ENCODE measurements at places on chromosomes 13 and 19. TPM values are rescaled to one million over a fixed set of nuclear protein-coding genes. Genes with fewer than 3 reads are reported as not detected.

DNA sequence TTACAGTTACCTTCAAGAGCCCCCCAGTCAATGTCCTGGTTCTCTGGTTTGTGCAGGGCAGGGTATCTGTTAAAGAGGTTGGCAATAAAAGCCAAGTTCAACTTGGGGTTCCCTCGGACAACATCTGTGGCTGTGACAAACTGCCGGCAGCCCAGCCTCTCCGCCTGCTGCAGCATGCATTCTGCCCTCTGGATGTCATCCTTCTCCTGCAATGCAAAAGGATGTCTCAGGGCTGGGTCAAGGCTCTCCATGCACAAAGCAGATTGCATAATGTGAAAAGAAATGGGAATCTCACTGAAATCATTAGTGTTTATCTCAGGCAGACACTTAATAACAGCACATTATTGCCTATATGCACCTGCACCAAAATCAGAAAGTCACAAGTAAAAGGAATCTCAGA, 35.1 kb downstream of the LCP1 start:
- H3K36me3 ChIP-seq: no peaks in the 10 kb centered on the region
- H3K4me1 ChIP-seq: no peaks in the 10 kb centered on the region
- H3K27me3 ChIP-seq: no peaks in the 10 kb centered on the region
- H3K27ac ChIP-seq: no peak overlapping the region
- no peak for DNase-seq
- no peak overlapping the region for H3K4me3 ChIP-seq

Gene KRTDAP
- 1.6 TPM for total RNA-seq

- H3K27me3 ChIP-seq: no peaks in the 10 kb centered on the region
- H3K27ac ChIP-seq: no peak overlapping the region
- DNase-seq: no peak
- no peak overlapping the region for H3K4me3 ChIP-seq
- no peaks in the 10 kb centered on the region for H3K36me3 ChIP-seq
These were observed 228.8 kb downstream of the PCDH9 start for GRCh38 chr13:67001363-67001762.

Gene C19orf67
- total RNA-seq: not detected

- no peak for DNase-seq
- H3K4me1 ChIP-seq: no peaks in the 10 kb centered on the region
- no peak overlapping the region for H3K27ac ChIP-seq
- H3K27me3 ChIP-seq: no peaks in the 10 kb centered on the region
- H3K36me3 ChIP-seq: no peaks in the 10 kb centered on the region
These were observed 111.3 kb downstream of the ZNF486 start for GRCh38 chr19:20278342-20278741.

- no peak overlapping the region for H3K4me3 ChIP-seq
- no peaks in the 10 kb centered on the region for H3K36me3 ChIP-seq
- DNase-seq: no peak
- no peaks in the 10 kb centered on the region for H3K4me1 ChIP-seq
These were observed 53.0 kb downstream of the SACS start for GRCh38 chr13:23380534-23380933.

- no peaks in the 10 kb centered on the region for H3K36me3 ChIP-seq
- no peak overlapping the region for H3K4me3 ChIP-seq
- H3K27ac ChIP-seq: no peak overlapping the region
- DNase-seq: no peak
These were observed 15.7 kb downstream of the RANBP3 start for GRCh38 chr19:5961969-5962945.

Gene IL12RB1
- 0.60 TPM for total RNA-seq

DNA sequence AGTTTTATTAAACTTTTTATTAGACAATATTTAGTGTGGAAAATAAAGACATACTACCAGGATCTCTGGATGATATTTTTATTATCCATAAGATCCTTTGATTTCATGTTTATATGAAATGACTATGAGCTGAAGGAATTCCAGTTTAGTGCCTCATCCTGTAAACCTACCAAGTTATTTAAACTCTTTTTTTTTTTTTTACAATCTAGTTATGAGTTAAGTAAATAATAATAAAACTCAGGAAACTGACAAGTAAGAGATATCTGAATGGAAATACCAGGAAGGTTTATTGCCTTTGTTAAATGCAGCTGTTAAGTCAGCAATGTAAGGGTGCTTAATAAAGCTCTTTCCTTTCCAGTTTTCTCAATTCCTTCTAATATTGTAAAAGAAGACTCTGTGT, 53.9 kb downstream of the RXFP2 start:
- DNase-seq: no peak
- H3K4me1 ChIP-seq: no peaks in the 10 kb centered on the region
- H3K27ac ChIP-seq: no peak overlapping the region
- no peak overlapping the region for H3K4me3 ChIP-seq
- H3K27me3 ChIP-seq: no peaks in the 10 kb centered on the region

DNA sequence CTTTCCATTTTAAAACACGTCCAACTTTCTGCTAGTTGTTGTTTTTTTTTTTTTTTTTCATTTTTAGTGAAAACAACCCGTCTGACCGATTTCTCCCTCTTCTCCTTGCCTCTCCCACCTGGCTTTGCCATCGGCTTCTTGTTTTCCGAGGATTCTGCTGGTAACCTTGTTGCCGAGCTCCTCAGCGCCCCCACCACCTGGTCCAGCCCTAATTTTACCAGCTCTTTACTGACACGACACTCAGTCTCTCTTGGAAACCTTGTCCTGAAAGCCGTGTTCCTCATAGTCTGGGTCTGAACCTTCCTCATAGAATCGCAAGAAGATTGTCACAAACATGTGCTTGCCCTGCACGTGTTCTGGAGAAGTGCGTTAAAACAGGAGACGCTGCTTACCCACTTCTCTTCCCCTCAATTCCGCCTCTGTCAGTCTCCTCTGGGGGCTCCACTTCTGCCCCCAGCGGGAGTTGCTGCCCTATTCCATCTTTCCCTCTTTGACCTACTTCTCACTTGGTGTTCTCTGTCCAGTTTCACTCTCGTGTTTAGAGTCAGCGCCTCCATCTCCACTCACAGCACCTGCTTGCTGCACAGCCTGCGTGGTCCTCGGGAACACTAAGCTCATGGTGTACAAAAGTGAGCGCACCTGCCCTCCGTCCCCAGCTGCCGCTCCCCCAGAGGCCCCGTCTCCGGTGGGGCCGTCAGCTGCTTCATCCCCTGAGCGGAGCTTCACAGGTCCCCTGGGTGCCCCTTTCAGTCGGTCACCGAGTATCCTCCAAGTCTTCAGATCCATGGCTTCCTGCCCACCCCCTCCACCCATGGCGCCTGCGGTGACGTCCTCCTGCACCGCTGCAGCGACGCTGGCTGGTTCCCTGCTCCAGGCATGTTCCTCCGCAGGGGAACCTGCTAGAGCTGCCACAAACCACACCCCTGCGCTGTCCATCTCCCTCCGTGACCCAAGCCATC, 65.1 kb downstream of the TM9SF2 start:
- H3K36me3 ChIP-seq: no peaks in the 10 kb centered on the region
- H3K4me1 ChIP-seq: no peaks in the 10 kb centered on the region
- no peaks in the 10 kb centered on the region for H3K27me3 ChIP-seq
- no peak overlapping the region for H3K27ac ChIP-seq

Gene LRG1
- 4.1 TPM for total RNA-seq

All from ovary (tissue), 10 donors.